ENCODE measurements at places on chromosomes 1 and 21. TPM values are rescaled to one million over a fixed set of nuclear protein-coding genes. Genes with fewer than 3 reads are reported as not detected.

The LEFTY1 gene
- 0.19 TPM for total RNA-seq

The TMEM125 gene
- not detected for total RNA-seq

The SSR2 gene
- total RNA-seq = 204 TPM

The TUFT1 gene
- total RNA-seq = 1.5 TPM

The AK5 gene
- 4.7 TPM for total RNA-seq

The AMY1A gene
- not detected for total RNA-seq

The KIF14 gene
- total RNA-seq = 20.1 TPM

Measured in activated naive CD8-positive, alpha-beta T cell treated with anti-CD3 and anti-CD28 coated beads, Interleukin-2, amount 10 ng/mL, durations not matched to agents 7 days and 5 days (primary cell).